Mesothelial cell of epicardium (in vitro differentiated cells): ENCODE measurements at places on chromosomes 12 and 14. TPM values are rescaled to one million over a fixed set of nuclear protein-coding genes. Genes with fewer than 3 reads are reported as not detected.
A peak's percentile ranks its signal among the peaks of the same experiment; 100 is the strongest.

GRCh38 chr12:65696227-65696626 is 128.1 kb upstream of the HMGA2 start:
- H3K4me1 ChIP-seq, result peaks cover 28% of the 10 kb centered on the region
- no peak for DNase-seq
- H3K4me3 ChIP-seq, result no peak overlapping the region
- no peaks in the 10 kb centered on the region for H3K36me3 ChIP-seq
- H3K27ac ChIP-seq, result peak overlapping the region; percentile 81

DNA sequence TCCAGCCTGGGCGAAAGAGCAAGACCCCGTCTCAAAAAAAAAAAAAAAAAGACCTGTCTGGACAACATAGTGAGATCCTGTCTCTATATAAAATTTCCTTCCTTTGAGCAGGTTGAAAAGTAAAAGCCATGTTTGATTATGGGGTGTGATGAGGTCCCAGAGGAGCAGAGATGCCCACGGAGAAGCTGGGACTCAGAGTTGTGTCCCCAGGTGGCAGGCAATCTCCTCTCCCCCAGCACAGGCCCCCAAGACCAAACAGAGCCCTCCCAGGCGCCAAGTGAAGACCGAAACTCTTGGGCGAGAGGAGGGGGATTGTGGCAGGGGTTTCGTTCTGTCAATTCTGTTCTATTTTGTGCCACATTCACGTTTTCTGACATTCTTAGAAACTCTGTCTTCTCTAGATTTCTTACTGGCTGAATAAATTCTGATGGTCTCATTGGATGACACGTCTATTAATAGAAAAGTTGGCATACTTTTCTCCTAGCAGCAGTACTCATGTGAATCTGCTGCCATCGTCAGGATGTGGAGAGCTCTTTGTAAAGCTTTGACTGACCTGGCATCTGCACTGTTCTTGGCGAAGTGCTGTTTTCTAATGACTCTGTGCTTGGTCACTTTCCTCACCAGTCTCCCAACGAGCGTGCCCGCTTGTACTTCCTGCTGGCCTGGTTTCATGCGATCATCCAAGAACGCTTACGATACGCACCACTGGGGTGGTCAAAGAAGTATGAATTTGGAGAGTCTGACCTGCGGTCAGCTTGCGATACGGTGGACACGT is 43.4 kb downstream of the HSP90AA1 start:
- DNase-seq, result no peak
- no peaks in the 10 kb centered on the region for H3K27me3 ChIP-seq
- H3K27ac ChIP-seq, result no peak overlapping the region
- H3K36me3 ChIP-seq, result peaks cover 48% of the 10 kb centered on the region
- no peaks in the 10 kb centered on the region for H3K4me1 ChIP-seq

DNA sequence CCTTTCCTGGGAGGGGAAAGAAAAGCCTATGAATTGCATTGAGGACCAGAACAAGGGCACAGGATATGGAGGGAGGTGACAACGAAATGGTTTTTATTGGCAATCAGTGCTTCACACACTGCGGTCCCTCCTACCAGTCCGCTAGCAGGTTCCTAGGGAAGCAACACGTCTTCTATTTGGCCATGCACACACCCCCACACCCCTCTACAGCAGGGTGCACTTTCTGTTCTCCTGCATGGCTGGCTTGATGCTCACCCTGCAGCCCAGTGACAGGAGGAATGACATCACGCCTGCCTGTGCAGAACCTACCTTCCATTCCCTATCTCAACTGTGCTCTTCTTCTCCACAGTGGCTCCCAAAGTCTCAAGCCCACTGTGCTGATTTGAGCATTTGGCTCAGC is 57.9 kb downstream of the TTC9 start:
- H3K36me3 ChIP-seq, result no peaks in the 10 kb centered on the region
- no peak overlapping the region for H3K27ac ChIP-seq
- no peaks in the 10 kb centered on the region for H3K4me1 ChIP-seq

DNA sequence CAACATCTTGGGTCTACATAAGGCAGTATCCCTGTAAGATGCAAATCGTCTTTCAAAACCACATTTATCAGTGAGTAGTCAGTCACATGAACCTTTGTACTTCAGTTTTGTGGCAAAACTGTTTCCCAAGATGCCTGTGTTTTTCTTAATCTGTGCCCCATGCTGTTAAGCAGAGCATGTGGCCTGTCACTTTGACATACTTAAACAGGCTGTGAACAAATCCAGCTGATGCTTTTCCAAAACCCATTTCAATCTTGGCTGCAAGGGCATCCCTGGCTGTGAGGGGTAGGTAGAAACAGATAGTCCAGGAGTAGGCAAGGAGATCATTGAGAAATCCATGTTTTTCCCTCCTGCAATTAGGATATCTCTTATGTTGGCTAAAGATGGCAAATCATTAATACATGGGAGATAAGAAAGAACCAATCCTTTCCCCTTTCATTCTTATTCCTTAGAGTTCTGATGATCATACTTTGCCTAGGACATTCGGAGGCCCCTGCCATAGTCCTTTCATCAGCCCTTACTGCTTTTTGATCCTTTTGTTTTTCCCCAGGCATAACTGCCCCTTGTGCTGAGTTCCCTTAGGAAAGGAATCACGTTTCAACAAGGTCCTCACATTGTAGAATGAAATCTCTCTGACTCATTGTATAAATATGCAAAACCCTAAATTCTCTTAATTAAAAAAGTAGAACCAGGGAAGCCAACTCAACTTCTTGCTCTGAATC is 121.1 kb upstream of the EEA1 start:
- H3K27ac ChIP-seq, result no peak overlapping the region
- no peaks in the 10 kb centered on the region for H3K36me3 ChIP-seq
- no peak overlapping the region for H3K4me3 ChIP-seq
- DNase-seq, result no peak
- peaks cover 4% of the 10 kb centered on the region for H3K4me1 ChIP-seq

GRCh38 chr12:109247831-109248654 is 61.0 kb downstream of the FOXN4 start:
- H3K4me3 ChIP-seq, result no peak overlapping the region
- peaks cover 17% of the 10 kb centered on the region for H3K36me3 ChIP-seq
- no peaks in the 10 kb centered on the region for H3K27me3 ChIP-seq
- H3K4me1 ChIP-seq, result peaks cover 13% of the 10 kb centered on the region
- H3K27ac ChIP-seq, result no peak overlapping the region

NKX2-1 gene
- not detected in 3 replicates for total RNA-seq

DNA sequence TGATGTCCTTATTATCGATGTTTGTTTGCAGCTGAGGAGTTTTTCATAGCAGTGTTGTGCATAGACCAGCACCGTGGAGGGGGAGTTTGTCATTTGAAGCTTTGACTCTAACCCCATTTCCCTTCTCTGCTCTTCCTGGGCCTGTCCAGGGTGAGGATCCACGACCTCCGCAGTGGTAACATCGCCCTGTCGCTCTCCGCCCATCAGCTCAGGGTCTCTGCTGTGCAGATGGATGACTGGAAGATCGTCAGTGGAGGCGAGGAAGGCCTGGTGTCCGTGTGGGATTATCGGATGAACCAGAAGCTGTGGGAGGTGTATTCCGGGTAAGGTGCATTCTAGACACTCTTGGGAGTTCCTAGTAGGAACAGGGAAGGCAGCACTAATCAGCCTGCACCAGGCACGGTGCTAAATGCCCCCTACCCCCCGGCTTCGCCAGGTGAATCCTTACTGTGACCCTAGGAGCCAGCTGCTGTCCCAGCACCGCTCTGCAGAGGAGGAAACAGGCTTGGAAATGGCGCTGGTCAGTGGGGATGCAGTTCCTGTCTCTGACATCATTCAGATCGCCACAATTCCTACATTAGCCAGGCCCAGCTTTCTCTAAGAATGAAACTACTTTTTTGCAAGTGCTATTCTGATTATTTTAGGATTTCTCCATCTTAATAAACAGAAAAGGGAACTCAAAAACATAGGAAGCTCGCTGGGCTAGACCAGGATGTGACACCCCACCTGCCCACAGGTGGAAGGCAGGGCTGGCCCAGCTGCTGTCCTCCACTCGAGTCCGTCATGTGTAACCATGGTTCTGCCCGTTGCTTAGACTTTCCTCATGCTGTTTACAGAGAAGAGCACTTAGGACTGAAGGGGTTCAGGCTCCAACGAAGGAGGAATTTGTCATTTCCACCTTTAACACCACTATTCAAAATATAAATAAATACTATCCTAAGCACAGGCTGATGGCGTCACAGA is 74.9 kb downstream of the TESC start:
- no peak overlapping the region for H3K4me3 ChIP-seq
- DNase-seq, result peak; percentile 9

GRCh38 chr14:26982071-26982470 is 384.2 kb upstream of the NOVA1 start:
- no peaks in the 10 kb centered on the region for H3K27me3 ChIP-seq
- H3K4me1 ChIP-seq, result peaks cover 14% of the 10 kb centered on the region
- no peak overlapping the region for H3K27ac ChIP-seq
- DNase-seq, result no peak

- peaks cover 24% of the 10 kb centered on the region for H3K4me1 ChIP-seq
- H3K27me3 ChIP-seq, result no peaks in the 10 kb centered on the region
- no peak for DNase-seq
- no peak overlapping the region for H3K4me3 ChIP-seq
- no peak overlapping the region for H3K27ac ChIP-seq
Measured at GRCh38 chr12:12244341-12244740, 22.5 kb downstream of the LRP6 start.

DNA sequence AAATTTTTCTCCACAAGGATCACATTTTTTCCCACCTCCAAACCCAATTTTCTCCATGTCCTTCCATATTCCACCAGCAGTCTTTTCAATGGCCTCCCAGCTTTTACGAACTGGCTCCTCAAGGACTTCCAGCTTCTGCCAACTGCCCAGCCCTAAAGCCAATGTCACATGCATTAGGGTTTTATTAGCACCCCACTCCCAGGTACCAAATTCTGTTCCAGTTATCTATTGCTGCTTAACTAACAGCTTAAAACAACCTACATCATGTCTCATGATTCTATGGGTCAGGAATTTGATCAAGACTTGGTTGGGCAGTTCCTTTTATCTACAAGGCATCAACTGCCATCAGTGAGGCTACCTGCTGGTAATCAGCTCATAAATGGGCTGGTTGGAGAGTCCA is 151.3 kb downstream of the SPTSSA start:
- H3K27me3 ChIP-seq, result peaks cover 36% of the 10 kb centered on the region
- DNase-seq, result no peak
- no peak overlapping the region for H3K27ac ChIP-seq
- H3K4me1 ChIP-seq, result no peaks in the 10 kb centered on the region
- no peak overlapping the region for H3K4me3 ChIP-seq

GRCh38 chr12:100566887-100567637 is 6.4 kb upstream of the GAS2L3 start:
- no peak overlapping the region for H3K27ac ChIP-seq
- H3K36me3 ChIP-seq, result no peaks in the 10 kb centered on the region
- no peak for DNase-seq

- H3K27me3 ChIP-seq, result peaks cover 95% of the 10 kb centered on the region
- DNase-seq, result no peak
- H3K36me3 ChIP-seq, result no peaks in the 10 kb centered on the region
- H3K4me1 ChIP-seq, result peaks cover 23% of the 10 kb centered on the region
Measured at GRCh38 chr14:22541721-22542120, 47.3 kb downstream of the DAD1 start.

DNA sequence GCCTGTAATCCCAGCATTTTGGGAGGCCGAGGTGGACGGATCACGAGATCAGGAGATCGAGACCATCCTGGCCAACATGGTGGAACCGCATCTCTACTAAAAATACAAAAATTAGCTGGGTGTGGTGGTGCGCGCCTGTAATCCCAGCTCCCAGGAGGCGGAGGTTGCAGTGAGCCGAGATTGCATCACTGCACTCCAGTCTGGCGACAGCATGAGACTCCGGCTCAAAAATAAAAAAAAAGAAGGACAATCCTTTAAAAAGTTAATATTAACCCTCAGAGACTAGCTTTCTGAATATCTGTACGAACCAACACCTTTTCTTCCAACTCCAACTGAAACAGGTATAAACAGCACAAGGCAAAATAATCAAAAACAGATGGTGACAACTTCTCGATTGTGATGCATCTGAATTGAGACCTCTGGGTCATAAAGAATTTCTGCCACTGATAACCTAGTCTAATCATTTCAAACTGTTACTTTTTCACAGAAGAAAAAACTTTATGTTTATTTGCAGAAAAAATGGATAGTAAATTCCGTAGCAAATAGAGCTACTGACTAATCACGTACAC is 27.8 kb downstream of the CLIP1 start:
- H3K4me1 ChIP-seq, result peaks cover 10% of the 10 kb centered on the region
- no peaks in the 10 kb centered on the region for H3K36me3 ChIP-seq
- H3K4me3 ChIP-seq, result no peak overlapping the region
- peak overlapping the region; percentile 61 for H3K27ac ChIP-seq

DNA sequence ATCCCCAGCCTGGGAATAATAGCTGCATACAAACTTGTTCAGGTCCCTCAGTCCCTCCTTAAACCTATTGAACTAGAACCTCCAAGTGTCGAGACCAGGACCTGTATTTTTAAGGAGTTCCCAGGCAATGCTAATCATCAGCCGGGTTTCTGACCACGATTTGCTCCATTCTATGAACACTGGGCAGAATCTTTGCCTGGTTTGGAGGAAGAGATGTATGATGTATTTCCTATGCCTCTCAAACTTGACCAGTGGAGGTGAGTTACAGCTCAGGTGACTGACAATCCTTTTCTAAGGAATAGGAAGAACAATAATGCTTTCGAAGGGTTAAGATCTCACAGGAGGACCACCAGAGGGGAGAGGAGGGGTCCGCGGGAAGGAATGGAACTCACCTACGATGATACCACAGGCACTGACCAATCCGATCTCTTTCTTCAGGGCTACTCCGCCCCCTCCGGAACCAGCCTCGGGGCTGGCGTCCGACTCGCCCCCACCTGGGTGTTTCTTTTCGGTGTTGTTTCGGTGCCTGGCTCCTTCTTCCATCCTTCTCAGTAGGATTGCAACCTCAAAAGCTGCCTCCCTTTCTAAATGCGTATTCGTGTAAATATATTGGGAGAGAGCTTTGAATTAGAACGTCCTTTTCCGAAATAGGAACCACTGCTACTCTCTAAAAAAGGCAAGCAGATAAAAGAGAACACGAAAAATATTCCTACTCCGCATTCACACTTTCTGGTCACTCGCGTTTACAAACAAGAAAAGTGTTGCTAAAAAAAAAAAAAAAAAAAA is 895 bp downstream of the SLC7A8 start:
- H3K4me3 ChIP-seq, result no peak overlapping the region
- peak; percentile 38 for DNase-seq

SSPN gene
- 19.4 to 26.8 TPM (median 23.1 TPM) in 3 replicates for total RNA-seq

DNA sequence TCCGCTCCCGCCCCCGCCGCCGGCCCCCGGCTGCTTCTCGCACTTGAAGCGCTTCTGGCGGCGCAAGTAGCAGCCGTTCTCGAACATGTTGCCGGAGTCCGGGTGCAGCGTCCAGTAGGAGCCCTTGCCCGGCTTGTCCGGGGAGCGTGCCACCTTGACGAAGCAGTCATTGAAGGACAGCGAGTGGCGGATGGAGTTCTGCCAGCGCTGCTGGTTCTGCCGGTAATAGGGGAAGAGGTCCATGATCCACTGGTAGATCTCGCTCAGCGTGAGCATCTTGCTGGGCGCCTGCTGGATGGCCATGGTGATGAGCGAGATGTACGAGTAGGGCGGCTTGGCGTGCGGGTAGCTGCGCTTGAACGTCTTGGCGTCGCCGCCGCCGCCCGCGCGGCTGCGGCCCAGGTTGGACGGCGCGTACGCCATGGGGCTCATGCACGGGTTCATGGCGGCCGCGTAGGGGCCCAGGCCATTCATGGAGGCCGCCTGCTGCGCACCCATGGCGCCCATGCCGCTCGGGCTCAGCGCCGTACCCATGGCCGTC is 3.0 kb downstream of the FOXA1 start:
- peaks cover 14% of the 10 kb centered on the region for H3K36me3 ChIP-seq
- H3K4me1 ChIP-seq, result peaks cover 37% of the 10 kb centered on the region
- H3K27ac ChIP-seq, result no peak overlapping the region
- peak overlapping the region; percentile 77 for H3K4me3 ChIP-seq

- peaks cover 2% of the 10 kb centered on the region for H3K27me3 ChIP-seq
- H3K4me3 ChIP-seq, result no peak overlapping the region
- H3K4me1 ChIP-seq, result peaks cover 22% of the 10 kb centered on the region
- no peak for DNase-seq
Measured at GRCh38 chr14:82447586-82447985, 913.9 kb upstream of the SEL1L start.
